ENCODE measurements at places on chromosomes 11 and 22.

- peak; percentile 12 for DNase-seq
These were observed 921.0 kb downstream of the KCNA4 start for GRCh38 chr11:29095821-29096220.

- DNase-seq = no peak
These were observed 13.7 kb downstream of the TRMU start for GRCh38 chr22:46349238-46349637.

DNA sequence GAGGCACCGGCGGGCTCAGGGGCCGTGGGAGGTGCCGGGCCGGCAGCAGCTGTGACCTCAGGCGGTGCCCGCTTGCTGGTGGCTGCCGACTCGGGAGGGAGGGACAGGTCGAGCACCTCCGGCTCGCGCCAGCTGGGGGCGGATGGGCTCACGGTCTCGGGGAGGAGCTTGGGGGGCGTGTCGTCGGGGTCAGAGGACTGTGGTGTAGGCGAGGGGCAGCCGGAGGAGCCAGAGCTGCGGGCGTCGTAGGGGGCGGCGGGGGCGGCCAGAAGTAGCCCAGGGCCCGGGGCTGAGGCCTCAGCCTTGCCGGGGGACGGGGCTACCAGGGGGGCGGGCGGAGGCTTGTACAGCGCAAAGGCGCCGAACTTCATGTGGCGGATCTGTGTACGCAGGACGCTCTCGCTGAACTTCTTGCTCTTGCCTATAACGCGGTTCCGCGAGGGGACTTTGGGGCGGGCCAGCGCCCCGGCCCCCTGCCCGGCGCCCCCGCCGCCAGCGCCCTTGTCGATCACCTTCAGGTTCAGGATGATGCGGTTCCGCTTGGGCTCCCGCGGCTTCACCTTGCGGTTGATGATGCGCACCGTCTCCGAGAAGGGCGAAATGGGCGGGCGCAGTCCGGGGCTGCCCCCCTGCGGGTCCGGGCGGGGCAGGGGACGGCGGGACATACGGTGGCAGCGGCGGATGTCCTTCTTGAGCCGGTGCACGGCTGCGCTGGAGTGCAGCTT lies 5.5 kb downstream of the CBX6 start:
- no peak for DNase-seq

GRCh38 chr11:104370478-104370877 lies 206.5 kb upstream of the PDGFD start:
- no peak for DNase-seq

DNA sequence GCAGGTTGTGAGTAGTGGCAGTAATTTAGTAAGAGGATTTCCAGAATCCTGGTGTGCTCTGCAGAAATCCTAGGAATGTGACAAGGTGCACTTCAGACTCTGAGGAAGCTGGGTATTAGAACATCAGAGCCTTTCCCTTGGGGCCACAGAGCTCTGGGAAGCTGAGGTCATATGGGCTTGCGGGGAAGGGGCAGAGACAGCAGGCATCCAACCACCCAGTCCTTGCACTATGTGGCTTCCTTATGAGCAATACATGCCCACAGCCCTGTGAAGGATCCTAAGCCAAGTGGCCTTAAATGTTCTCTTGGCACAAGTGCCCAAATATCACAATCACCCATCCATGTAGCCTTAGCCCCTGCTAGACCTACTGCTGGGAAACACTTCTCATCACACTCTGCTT lies 46.2 kb downstream of the P4HA3 start:
- DNase-seq = peak; percentile 28

- peak; percentile 35 for DNase-seq
These were observed 51.9 kb upstream of the MN1 start for GRCh38 chr22:27853424-27853823.

GRCh38 chr22:19831016-19831415 lies 23.7 kb downstream of the GNB1L start:
- no peak for DNase-seq

DNA sequence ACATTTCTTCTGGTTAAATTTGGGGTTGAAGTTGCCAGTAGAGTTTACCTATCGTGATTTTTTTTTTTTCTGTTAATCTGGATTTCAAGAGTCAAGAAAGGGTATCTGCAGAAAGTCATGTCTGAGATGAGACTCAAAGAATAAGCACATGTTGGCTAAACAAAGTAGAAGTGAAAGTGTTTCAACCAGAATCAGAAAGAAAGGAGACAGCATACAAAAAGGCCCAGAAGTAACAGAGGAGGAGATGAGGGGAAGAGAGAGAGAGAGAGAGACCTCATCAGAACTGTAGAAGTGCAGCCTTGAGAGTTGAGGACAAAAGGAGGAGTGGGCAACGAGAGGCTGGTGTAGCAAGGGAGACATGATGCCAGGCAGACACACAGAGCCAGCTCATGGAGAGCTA lies 54.9 kb downstream of the SVIP start:
- DNase-seq = no peak

DNA sequence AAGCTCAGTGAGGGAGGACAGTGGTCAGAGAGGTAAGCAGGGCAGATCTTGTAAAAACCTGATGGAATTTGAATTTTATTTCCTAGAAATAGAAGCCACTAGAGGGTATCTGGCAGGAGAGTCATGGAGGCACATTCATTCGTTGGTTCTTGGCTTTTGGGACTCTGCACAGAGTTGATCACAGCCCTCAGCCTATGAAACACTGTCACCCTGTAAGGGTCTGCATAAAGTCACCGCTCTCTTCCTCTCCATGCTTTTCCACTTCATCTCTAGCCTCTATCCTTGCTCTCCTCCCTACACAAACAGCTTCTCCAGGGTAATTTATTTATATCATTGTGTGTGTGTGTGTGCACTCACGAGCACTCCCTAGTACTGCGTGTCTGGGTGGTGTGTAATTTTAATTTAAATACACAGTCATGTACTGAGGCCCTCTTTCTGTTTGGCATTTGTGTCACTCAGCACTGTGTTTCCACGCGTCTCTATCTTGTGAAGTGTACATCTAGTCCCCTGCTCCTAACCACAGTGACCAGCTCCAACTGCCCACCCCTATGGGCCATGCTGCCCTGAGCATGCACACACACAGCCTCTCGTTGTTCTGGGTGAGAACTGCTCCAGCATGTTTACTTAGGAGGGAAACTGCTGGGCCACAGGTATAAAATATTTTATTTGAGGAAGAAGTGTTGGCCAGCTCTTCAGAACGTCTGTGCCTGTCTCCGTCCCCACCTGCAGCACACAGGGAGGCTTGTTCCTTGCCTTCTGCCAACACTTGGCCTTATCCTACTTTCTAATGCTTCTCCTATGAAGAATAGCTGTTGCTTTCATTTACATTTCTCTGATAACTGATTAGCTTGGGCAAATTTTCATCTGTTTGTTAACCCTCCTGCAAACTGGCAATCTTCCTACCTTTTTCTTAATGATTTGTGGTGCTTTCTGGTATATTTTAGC lies 4.5 kb downstream of the KCNQ1OT1 start:
- DNase-seq = no peak

- peak; percentile 88 for DNase-seq
These were observed 901 bp upstream of the PARVA start for GRCh38 chr11:12376259-12377081.

- DNase-seq = no peak
These were observed 4.3 kb upstream of the TMEM132A start for GRCh38 chr11:60919956-60920355.

GRCh38 chr22:21642584-21643448 lies 714 bp downstream of the SDF2L1 start:
- DNase-seq = peak; percentile 42

GRCh38 chr11:133271871-133272776 lies 260.2 kb downstream of the OPCML start:
- no peak for DNase-seq

DNA sequence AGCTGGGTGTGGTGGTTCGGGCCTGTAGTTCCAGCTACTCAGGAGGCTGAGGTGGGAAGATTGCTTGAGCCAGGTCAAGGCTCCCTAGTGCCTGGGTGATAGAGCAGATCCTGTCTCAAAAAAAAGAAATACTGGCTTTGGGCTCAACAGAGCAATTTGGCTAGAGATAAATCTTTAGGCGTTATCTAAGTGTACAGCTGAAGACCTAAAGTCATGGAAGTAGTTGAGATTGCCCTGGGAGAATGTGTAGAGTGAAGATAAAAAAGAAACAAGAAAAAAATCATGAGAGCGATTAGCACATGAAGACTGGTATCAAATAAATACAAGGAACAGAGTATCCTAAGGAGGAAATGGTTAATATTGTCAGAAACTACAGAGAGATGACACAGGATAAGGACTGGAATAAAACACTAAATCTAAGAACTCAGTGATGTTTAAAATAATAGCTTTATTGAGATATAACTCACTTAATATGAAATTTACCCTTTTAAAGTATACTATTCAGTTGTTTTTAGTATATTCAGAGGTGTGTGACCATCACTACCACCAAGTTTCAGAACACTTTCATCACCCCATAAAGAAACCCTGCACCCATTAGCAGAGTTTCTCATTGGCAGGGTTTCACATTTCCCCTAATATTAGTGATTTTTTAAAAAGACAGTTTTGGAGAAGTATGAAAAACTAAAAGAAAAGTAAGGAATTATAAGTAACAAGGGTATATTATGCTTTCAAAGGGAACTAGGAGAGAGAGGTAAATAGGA lies 20.7 kb downstream of the PIK3C2A start:
- DNase-seq = no peak

Data from fibroblast of upper back skin (primary cell).